ENCODE measurements at places on chromosomes 3 and 15.

DNA sequence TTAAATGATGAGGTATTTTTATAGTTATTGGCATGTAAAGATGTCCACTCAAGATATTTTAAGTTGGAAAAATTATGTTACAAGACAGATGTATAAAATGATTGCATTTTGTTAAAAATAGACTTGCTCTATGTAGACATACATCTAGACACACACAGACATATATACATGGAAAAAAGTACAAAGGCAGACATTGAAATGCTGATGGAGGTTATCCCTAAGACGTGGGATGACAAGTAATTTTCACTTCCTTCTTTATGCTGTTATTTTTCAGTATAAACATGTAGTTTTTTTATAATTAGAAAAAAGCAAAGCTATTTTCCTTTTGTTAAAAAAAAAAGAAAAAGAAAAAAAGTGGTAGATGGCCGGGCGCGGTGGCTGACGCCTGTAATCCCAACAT lies 7.2 kb downstream of the HOMER2 start:
- DNase-seq: no peak

- no peak for DNase-seq
These were observed 46.5 kb upstream of the LIMD1 start for GRCh38 chr3:45547764-45548680.

GRCh38 chr15:57548835-57549234 lies 42.9 kb upstream of the MYZAP start:
- DNase-seq: no peak

DNA sequence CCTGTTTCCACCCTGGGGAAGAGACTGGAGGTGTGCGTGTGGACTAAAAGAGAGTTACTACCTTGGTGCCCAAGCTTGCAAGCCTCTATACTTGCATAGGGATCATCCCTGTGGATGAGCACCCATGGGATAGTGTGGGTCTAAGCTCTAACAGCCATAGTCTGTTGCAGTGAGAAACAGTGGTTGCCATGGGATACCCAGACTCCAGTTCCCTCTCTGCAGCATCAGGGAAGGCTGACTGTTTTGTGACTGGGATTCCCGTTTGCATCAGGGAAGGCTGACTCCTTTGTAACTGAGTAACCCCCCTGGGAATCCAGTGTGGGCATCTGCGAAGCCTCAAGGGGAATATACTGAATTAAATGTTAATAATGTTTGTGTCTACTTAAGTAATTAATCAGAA lies 196.1 kb downstream of the ZNF621 start:
- DNase-seq: no peak

GRCh38 chr3:23837691-23838090 lies 31.9 kb downstream of the UBE2E1 start:
- no peak for DNase-seq

- no peak for DNase-seq
These were observed 303.3 kb upstream of the ATP10A start for GRCh38 chr15:26166429-26166828.

DNA sequence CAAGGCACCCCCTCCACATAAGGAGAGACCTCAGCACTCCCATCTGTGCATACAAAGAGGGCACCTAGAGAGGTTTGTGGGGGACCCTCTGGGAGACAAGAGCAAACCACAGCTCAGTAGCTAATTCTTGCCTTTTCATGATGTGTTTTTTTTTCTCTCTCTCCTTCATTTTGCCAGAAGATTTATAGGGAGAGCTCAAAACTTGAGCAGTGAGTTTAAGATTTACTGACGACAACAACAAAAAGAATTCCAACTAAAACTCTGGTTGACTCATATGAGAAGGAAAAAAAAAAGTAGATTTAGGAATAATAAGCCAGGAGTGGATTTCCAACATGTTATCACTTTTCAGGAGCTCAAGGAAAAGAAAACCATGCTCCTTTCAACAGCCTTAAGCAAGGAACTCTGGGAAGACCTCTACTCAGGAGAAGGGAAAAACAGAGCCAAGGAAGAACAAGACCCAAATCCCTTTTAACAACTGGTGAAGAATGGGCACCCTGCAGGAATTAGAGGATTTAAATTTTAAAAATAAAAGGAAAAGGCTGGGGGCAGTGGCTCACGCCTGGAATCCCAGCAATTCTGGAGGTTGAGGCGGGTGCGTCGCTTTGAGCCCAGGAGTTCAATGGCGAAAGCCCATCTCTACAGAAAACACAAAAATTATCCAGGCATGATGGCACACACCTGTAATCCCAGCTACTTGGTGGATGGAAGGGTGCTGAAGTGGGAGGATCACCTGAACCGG lies 58.2 kb upstream of the RAD18 start:
- no peak for DNase-seq

DNA sequence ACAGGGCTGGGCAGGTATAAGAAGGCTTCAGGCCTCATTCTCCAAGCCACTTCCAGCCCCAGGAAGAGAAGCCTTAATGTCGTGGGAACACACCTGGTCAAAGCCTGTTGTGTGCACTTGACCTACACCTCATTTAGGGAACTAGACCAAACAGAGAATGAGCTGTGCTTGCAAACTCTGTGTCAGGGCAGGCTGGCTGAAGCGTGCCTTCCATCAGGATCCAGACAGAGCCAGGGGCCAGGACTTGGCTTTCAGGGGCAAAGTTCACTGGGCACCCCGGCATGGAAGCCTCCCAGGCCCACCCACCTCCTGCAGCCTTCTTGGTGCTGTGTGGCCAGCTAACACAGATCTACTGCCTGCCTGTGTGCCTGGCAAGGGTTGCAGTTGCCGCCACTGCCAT lies 11.5 kb downstream of the RBPMS2 start:
- DNase-seq: no peak

GRCh38 chr15:53837263-53837662 lies 77.8 kb upstream of the WDR72 start:
- DNase-seq: no peak

DNA sequence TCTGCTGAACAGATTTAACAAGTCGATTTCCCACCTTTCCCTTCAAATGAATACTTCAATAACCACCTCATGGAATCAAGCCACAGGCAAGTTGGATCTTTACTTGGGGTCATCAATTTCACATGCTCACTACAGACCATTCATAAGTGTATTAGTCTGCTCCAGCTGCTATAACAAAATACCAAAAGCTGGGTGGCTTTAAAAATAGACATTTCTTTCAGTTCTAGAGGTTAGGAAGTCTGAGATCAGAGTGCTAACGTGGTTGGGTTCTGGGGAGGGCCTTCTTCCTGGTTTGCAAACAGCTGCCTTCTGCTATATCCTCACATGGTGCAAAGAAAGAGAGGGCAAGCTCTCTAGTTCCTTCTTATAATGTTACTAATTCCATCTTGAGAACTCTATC lies 5.1 kb downstream of the GPR176 start:
- DNase-seq: no peak

- no peak for DNase-seq
These were observed 81.9 kb upstream of the ZNF280D start for GRCh38 chr15:56815247-56815646.

DNA sequence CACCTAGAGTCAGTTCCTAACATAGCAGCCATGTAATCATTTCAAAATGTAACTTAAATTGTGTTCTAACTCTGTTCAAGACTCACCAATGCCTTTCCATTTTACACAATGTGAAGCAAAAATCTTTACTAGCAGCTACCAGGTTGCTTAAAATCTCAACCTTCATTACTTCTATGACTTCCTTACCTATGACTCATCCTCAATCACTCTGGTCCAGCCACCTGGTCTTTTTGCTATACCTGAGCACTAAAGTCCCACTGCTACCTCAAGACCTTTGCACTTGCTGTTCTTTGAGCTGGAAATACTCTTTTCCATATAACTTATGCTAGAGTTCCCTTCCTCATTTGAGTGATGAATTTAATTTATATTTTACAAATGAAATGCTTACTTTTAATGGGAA lies 993.2 kb downstream of the NTRK3 start:
- DNase-seq: no peak

DNA sequence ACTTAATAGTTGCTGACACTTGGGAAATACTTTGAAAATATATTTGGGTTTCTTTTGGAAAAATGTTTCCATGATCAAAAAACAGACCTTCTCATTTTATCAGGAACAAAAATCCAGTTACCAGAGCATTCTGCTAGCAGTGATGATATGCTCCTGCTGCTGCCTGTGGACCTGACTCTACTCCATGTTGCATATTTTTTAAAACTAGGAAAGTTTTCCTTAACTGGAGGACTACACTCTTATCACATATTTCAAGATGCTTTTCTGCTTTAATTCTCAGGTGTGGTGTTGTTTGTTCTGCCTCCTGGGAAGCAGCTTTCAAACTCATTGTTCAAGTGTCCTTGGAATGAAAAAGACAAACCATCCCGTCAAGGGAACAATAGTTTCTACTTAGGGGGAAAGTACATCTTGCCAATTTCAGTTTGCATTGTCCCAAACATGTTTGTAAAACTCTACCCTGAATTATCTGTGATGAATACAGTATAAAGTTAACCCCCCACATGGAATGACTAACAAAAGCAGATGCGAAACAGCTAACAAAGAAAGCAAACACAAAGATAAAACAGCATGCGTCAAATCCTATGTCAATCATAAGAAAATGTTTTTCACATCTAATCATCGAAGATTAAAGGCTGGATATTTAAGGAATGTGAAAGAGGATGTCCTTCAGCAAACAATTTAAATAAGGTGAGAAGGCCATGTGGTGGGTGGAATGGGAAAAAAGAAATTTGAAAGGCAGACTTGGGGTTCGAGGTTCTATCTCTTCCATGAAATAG lies 40.1 kb upstream of the PSMD6 start:
- no peak for DNase-seq

DNA sequence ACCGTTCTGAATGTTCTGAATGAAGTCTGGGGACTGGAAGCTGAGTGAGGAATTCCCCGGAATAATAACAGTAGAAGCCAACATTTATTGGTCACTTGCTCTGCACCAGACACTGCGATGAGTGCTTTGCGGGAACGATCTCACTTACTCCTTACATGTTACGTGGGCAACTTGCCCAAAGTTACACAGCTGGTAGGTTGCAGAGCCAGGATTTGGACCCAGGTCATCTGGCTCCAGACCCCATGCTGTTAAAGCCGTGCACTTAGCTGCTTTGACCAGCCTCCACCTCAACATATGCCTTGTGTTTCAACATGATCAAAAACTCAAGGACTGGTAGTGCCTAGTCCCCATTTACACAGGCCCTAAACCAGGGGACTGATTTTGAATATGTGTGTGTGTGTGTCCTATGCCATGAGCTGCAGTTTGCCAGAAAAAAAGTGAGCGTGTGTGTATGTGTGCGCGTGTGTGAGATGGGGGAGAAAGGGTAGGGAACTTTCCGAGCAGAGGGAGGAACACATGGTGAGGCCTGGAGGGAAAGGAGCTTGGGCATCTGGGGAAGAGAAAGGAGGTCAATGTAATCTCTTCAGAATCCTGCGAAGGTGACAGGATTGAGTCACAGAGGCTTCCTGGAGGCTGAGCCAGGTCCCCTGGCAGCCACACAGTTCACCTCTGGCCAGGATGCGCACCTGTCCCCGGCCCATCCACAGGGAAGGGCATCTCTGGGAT lies 28.9 kb downstream of the LINGO1 start:
- no peak for DNase-seq

- no peak for DNase-seq
These were observed 1142.2 kb downstream of the IGSF11 start for GRCh38 chr3:117892431-117892841.

DNA sequence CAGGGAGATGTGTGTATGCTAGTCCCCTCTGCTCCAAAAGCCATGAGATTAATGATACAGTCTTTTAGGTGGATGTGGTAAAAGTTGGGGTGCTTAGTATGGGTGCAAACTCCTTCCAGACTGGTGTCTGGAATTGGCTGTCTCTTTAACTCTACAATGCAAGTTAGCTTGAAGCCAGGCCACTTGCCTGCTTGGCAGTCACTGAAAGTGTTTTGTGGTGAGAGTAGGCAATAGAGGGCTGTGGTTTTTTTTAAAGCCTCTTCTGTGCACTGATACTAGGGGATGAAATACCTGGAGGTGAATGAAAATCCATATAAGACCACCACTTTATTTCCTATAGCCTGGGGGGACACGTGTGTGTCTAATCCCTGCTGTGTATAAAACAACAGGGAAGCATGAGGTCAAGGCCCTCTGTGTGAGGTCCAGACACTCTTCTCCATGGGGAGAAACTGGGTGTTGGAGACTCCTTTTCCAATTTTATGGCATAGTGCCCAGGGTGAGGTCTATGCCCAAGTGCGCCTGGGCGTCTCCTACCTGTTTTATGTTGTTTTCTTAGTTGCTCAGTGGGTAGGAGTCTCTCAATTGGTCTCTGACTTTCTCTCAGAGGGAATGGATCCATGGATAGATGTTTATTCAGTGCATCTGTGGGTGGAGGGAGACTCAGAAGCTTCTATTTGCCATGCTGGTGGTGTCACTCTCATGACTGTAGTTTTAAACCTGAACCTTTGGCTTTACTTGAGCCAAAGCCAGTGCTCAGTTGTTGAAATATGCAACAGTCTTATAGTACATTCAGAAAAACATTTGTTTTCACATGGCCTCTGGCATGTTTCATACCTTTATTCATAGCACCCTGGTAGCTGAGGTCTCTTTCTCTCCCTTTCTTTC lies 327.8 kb upstream of the ATP11B start:
- DNase-seq: no peak

GRCh38 chr3:46508850-46509591 lies 11.2 kb downstream of the RTP3 start:
- DNase-seq: no peak

DNA sequence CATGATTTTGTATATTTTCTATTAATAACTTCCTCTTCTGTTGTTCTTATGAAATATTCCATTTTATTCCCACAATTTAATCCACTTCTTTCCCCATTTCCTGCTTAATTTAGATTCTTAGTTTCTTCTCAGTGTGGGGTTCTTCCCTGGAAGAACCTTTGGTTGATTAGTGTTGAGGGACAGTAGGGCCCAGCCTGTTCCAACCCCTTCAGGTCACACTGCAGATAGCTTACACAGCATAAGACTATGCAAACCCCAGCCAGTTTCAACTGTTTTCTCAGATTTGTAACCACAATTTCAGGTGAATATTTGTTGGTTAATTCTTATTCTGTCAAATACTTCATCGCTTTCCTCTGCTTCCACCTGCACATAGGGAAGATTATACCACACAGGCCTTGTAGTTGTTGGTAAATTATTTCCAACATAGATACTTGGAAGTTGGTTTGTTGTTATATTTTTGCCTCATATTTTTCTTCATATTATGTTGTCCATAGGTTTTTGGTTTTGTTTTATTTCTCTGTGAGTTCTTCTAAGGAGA lies 34.7 kb downstream of the AADACL2 start:
- no peak for DNase-seq

DNA sequence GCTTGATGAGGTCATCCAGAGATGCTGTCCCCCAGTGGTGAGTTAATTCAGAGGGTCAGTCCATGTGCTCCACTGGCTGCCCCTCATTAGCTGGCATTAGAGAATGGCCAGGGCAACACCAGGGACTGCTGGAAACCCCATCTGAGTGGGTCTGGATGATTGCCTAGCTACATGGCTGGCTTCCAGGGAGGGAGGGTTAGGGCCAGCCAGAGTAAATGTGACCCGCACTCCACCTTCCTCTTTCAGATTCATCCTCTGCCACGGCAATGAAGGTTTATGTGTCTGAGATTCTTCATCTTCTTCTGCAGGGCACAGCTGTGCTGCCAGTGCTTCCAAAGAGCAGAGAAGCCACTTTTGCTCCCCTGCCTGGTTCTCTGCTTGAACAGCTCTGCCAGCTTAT lies 391.9 kb downstream of the OCA2 start:
- no peak for DNase-seq

Data from stimulated activated CD8-positive, alpha-beta memory T cell treated with anti-CD3 and anti-CD28 coated beads, Interleukin-2, amount 100 ng/mL, for 48 hours (primary cell).